ENCODE measurements at places on chromosomes 7 and 10.

DNA sequence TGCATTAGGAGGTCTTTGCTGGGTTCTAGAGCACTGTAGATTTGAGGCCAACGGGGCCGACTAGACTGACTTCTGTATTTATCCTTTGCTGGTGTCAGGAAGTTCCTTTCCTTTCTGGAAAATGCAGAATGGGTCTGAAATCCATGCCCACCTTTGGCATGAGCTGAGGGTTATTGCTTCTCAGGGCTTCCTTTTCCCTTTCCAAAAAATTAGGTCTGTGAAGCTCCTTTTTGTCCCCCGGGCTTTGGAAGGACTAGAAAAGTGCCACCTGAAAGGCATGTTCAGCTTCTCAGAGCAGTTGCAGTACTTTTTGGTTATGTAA, 675 bp downstream of the IL6 start:
- DNase-seq, result no peak

DNA sequence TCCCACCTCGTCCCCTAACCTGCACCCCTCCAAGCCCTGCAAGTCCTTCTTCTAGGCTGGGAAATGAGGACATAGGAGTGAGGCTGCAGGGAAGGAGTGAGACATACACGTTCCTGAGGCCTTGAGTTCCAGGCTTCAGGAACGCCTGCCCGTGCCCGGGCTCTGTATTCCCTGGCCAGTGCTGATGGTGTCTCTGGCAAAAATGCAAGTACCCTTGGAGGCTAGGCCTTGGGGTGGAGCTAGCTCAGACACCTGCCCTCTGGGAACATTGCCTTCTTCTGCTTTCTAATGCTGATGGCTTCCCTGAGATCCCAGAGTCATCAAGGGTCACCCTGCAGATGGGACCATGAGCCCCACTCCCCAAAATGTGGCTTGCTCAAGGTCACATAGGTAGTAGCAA, 76.0 kb downstream of the GRK5 start:
- DNase-seq, result no peak

GRCh38 chr10:83076443-83076842, 1062.9 kb upstream of the GHITM start:
- DNase-seq, result no peak

DNA sequence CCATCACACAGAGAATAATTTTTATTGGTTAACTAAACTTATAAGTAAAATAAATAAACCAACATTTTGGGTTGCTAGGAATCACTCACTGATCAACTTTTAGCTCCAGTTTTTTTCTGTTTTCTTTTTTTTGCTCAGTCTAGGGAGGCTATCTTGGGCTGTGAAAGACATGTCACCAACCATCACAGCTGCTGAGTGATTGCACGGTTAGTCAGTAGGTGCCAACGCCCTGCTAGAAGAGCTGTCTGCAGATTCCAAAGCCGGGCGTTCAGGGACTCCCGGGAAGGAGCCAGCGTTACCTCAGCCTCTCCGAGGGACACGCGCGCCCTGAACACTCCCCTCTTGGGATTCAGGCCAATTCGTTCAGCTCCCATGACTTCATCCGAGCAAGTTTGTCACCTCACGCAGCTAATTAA, 604 bp upstream of the STAM start:
- DNase-seq, result no peak

GRCh38 chr7:2893411-2893861, 49.3 kb upstream of the GNA12 start:
- no peak for DNase-seq

DNA sequence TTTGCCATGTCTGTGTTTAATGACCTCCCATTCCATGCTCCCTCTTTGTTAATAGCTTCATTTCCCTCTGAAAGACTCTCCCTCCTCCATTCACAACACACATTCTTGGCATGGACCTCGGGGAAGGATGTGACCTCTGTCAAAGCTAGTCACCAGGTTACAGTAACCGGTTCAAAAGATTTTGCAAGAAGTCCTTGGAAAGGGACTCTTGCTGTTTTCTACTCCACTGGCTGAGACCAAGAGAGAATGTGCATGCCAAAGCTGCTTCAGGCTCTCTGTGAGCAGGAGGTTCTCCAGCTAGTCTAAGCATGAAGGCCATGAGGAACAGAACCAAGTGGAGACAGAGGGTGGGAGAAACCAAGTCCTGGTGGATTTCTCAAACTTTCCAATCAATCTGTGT, 732.6 kb downstream of the CCSER2 start:
- DNase-seq, result no peak

DNA sequence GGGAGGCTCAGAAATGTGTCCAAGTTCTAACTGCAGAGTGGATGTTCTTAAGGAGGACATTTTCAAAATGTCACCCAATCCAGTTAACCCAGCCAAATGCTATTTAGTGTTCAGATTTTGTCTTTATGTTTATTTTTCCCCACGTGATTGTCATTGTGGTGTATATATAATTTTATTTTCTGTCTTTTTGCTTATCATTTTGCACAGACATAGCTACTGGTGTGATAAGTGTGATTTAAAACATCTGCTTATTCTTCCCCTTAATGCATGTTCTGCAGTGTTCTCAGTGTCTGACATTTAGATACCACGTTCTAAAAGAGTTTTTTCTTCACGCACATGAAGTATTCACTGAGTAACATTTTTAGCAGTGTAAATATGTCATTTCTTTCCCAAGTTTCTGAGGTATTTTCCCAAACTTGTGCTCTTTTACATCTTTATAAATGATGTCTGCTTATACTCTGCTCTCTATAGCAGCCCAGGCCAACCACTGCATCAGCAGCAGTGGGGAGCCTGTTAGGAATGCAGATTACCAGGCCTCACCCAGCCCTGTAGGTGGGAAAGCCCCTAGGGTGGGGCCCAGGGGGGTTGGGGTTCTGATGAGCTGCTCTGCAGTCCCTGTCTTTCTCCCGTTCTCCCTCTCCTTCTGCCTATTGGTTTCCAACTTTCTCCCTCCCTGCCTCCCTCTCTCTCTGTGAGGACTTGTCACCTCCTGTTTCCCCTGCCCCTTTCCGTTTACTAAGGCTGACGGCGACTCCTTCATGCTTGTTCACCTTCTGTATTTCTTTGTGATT, 20.8 kb downstream of the ADCY1 start:
- DNase-seq, result no peak

- no peak for DNase-seq
Measured at GRCh38 chr7:106367664-106368063, 82.9 kb upstream of the NAMPT start.

DNA sequence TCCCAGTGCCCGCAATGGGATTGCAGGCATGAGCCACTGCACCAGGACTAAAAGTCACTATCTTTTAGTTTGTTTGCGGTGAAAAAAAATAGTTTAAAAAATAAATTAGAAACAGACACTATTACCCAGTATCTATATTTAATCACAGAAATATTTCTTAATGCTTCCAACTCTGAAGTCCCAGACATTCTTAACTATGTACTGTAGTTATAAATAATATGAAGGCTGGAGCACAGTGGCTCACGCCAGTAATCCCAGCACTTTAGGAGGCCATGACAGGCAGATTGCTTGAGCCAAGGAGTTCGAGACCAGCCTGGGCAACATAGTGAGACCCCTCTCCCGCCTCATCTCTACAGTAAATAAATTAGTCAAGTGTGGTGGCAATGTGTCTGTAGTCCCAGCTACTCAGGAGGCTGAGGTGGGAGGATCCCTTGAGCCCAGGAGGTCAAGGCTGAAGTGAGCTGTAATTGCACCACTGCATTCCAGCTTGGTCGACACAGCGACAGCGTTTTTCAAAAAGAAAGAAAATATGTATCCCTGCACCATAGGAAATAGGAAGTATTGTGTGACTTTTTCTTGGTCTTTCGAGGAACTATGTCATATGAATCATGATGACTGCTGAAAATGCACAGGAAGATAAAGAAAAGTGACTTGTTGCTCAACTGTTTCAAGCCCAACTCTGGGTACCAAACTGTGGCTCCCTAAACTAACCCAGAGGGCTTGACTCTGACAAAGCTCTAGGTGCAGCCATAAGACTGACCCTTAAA, 74.9 kb upstream of the STEAP1B start:
- no peak for DNase-seq

DNA sequence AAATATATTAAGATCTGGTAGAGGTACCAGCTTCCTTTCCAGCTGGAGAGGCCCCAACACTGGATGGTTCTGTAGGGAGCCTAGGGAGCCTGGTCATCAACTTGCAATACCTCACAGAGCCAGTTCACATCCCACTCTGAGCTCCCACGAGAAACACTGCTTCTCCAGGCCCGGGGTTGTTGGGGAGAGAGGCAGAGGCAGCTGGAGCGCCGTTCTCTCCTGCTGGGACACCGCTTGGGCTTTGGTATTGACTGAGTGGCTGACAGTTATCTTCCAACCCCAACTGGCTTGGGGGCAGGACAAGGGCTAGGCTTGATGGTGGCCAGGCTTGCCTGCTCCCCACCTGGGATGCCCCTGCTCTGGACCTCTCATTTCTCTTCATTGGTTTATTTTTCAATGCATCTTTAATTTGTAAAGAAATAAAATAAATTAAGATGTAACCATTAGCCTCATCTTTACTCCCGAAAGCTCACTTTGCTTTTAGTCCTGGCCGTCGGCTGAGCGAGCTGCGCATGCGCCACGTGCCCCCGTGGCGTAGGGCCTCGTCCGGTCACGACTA, 10.0 kb upstream of the CHCHD1 start:
- peak; percentile 76 for DNase-seq

GRCh38 chr7:76302347-76303201, at the start of gene HSPB1:
HSPB1 (plus strand) TSS chr7:76302673; CDS start chr7:76302713, 40 bp downstream.
- peak; percentile 40 for DNase-seq

- DNase-seq, result no peak
Measured at GRCh38 chr7:132402751-132403245, 173.5 kb downstream of the PLXNA4 start.

GRCh38 chr7:47186316-47186715, 395.6 kb downstream of the TNS3 start:
- DNase-seq, result peak; percentile 60

DNA sequence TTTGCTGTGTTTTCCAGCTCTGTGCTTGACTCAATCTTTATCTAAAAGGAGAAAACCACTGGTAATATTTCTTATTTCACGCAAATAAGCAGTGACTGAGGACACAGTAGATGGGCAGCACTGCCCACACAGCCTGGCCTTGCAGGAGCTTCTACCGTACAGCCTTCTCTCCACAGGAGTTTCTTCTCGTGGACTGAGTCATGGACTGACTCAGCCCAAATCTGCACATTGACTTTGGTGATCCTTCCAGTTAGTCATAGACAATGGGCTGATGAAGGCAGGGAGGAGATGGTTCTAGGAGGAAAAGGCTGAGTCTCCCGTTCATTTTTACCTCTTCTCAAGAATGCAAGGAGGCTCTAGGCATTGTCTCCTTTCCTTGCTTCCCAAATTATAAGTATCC, 200.7 kb downstream of the RAPGEF5 start:
- DNase-seq, result no peak

- no peak for DNase-seq
Measured at GRCh38 chr10:124646483-124647352, 97.5 kb downstream of the FAM53B start.

DNA sequence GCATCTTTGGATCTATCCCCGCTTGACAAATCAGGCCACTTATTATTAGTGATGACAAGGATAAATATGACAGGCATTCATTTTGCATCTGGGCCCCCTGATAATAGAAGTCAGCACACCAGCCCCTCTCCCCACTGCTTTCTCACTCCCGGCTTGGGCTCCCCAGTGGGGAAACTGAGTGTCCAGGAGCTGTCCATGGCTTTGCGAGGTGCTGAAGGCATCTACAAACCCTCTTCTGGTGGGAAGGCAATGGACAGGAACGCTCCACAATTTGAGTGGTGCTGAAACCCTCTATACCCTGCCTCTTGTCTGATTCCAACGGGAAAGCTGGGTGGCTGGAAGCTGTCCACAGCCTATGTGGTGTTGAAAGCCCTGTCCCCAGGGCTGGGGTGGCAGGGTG, 61.7 kb upstream of the PCBD1 start:
- no peak for DNase-seq

GRCh38 chr10:20874261-20874660, 22.9 kb downstream of the NEBL start:
- no peak for DNase-seq

DNA sequence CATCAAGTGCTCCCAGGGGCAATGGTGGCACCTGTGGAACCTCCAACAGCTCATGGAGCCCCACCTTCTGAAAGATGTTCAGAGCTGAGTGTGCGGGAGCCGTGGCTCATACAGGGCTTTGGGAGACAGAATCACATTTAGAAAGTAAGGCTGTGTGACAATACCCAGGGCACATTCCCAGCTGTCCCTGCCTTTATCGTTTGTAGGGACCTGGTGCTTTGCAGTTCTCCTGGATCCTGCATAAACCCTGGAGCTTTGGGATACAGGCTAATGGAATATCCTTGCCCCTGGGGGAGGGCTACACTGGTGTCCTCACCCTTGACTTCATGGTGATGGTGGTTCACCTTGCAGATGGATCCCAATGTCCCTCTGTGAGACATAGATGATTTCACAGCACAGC, 134.8 kb upstream of the LAMB4 start:
- no peak for DNase-seq

GRCh38 chr7:2074691-2075090, 158.1 kb downstream of the MAD1L1 start:
- DNase-seq, result no peak

DNA sequence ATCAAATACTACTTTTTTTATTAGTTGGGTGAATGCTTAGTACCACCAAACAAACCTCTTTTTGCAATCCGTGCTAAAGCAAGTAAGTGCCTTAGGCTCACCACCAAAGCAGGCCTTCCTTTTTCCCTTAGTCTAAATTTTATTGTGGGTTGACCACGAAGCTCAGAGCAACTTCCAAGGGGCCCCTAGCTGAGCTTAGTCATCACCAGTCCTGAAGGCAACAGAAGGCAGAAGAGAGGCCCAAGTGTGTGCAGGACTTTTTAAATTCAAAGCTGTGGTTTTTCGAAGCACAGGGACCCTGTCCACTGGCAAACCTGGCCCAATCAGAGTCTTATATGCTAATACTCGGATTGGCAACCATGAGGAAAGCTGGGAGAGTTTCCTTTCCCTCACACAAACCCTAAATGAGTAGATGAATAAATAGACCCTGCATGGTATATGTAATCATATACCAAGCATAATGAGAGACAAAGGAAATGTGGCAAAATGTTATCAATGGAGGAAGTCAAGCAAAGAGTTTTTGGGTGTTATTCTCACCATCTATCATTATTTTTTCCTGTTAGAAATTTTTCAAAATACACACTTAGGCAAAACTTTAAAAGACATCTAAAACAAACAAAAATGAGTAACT, 453.2 kb upstream of the GALNT17 start:
- no peak for DNase-seq

All from MM.1S (cell line).